ENCODE measurements at places on chromosomes 12 and 14. TPM values are rescaled to one million over a fixed set of nuclear protein-coding genes. Genes with fewer than 3 reads are reported as not detected.

DNA sequence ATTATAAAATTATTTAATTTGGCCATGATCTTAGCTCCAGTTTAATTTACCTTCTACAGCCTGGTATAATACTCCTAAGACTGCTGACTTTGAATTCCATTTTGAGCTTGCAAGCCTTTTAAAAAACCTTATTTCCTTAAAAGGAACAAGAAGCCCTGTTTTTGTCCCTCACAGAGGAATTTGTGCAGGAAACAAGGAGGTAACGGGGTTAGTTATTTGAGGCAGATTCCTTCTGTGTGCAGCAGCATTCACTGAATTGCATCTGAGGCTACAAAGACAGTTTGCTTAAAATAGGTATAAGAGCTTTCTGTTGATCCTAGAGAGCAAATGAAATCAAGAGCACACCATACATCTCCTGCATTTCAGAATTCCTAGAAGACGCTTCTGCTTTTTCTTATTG lies 403.3 kb upstream of the PRICKLE1 start:
- no peak for DNase-seq
- H3K4me1 ChIP-seq, result no peaks in the 10 kb centered on the region
- no peaks in the 10 kb centered on the region for H3K36me3 ChIP-seq
- no peak overlapping the region for H3K27ac ChIP-seq

The POMT2 gene
- 11.7 TPM for total RNA-seq

The HOXC5 gene
- 1.1 TPM for total RNA-seq

DNA sequence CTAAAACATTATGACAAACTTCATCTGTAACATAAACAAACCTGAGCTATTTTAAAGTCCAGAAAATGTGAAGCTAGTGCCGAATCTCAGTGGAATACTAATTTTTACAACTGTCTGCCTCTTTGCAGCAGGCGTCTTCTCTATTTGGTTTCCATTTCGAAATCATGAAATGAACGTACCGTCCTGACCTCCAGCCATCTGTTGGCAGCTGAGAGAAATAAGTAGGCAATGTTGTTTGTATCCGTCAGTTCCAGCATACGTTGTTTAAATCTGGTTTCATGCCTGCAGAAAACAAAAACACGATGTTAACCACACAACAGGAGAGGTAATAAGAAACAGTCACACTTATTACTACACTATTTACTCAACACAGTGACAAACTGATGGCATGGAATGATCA lies 54.3 kb upstream of the KCNJ8 start:
- no peaks in the 10 kb centered on the region for H3K36me3 ChIP-seq
- H3K4me3 ChIP-seq, result no peak overlapping the region
- DNase-seq, result no peak
- no peaks in the 10 kb centered on the region for H3K27me3 ChIP-seq

The NRXN3 gene
- total RNA-seq, result 0.49 TPM

DNA sequence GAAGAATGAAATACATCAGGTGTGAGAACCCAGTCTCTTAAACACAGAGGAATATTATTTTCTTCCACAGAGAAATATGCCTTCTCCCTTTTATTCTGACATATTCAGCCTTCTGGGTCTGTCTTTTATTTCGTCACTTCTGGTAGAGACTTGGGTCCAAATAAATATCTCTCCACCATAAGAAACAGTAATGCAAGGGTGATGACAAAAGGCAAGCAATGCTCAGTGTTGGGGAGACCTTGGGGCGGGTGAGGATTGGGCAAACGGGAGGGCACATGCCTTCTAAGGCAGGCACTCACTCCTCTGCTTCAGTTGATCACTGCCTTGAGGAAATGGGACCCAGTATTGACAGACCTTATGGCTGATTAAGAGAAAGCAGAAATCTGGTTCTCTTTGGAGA lies 6.7 kb upstream of the SOCS2 start:
- H3K36me3 ChIP-seq, result peaks cover 11% of the 10 kb centered on the region
- no peaks in the 10 kb centered on the region for H3K4me1 ChIP-seq
